Left renal cortex interstitium (tissue), 4 donors: ENCODE measurements at places on chromosomes 1 and 21. TPM values are rescaled to one million over a fixed set of nuclear protein-coding genes. Genes with fewer than 3 reads are reported as not detected.

- DNase-seq, result no peak
Observed at GRCh38 chr1:188499690-188500089, 1670.9 kb downstream of the PLA2G4A start.

GRCh38 chr21:45468051-45468970 is 63.3 kb downstream of the COL18A1 start:
- DNase-seq, result no peak

DNA sequence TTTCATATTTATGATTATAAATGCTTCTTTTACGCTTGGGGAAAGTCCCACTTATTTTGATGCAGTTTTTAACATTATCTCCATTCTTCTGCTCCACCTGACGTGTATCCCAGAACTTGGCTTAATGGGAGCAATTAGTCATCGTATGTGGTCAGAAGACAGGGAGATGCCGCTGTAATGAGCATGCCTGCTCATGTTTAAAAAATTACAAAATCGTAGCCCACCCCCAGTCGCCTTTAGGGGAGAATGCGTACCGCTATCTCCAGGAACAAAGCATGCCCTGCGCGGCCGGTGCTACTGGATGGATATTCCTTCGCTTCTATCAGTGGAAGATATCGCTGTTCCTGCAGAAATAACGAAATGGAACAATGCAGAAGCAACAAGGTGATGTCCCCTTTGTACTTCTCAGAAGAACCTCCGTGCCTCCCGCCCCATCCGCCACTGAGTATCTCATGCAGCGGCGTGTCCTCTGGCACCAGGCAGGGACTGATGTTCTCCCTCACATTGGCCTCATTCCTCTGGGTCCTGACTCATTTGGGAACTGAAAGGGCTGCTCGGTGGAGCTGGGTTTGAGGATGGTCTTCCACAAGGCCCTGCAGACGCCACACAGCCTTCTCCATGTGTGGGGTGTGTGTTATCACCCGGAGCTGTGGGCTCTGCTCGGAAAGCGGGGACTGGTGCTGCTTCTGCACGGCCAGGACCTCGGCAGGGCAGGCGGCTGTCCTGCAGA is 116.3 kb upstream of the COL6A1 start:
- DNase-seq, result no peak

Gene GRIK1
- polyA plus RNA-seq, result 1.9 TPM

DNA sequence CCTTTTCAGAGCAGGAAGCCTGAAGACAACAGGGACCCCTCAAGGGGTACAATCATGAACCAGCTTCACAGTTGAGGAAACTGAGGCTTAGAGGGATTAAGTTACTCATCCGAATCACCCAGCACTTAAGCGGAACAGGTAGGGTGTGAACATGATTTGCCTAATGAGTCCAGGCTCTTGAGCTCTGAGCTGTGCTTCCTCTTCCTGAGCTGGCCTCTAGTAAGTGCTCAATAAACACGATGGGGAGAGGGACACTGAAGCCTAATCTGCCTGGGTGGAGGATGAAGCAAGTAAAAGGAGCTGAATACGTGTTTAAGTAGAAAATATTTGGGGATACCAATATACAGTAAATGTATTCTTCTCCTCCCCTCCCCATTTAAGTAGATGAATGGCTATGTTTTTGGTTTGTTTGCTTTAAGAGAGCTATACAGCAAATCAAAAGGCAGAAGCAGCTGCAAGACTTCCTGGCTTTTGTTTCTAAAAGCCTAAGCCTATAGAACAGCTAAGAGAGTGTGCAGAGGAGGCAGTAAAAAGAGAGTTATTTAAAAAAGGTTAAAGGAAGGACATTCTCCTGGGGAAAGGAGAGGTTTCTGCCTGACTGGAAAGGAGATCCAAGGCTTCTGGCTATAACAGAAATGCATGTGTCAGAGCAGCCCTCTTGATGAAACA is 20.5 kb downstream of the STPG1 start:
- no peak for DNase-seq

Gene TMPRSS2
- polyA plus RNA-seq, result 46.1 TPM
